Activated CD4-positive, alpha-beta memory T cell treated with anti-CD3 and anti-CD28 coated beads for 36 hours (primary cell): ENCODE measurements at places on chromosomes 2 and 18.

DNA sequence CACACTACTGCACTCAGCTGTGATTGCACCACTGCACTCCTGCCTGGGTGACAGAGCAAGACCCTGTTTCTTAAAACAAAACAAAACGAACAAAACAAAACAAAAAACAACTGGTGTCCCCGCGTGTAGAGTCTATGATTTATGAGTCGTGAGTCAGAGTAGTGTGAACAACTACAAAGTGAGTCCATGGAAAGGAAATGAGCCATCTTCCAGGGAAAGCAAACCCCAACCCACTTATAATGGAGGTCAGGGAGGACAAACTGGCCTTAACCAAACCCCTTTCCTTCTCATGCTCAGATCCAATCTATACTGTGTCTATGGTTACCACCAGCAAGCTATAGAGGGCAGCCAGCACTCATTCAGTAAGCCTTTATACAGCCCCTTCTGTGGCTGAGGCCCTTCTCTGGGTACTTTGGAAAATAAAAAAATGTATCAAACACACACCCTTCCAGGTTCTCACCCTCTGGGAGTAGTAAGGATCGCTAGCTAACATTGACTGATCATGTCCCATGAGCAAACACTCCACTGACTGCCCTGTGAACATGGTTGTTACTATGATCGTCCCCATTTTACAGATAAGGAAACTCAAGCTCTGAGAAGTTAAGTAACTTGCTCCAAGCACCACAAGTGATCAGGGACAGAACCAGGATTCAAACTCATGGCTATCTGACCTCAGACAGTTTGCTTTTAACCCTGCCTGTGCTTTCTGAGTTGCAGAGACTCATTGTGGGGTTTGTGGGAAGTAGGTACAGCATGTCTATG is 24.7 kb upstream of the COLEC12 start:
- peaks cover 13% of the 10 kb centered on the region for H3K27me3 ChIP-seq
- no peaks in the 10 kb centered on the region for H3K4me1 ChIP-seq
- H3K4me3 ChIP-seq: no peak overlapping the region
- no peak for DNase-seq
- H3K27ac ChIP-seq: no peak overlapping the region

DNA sequence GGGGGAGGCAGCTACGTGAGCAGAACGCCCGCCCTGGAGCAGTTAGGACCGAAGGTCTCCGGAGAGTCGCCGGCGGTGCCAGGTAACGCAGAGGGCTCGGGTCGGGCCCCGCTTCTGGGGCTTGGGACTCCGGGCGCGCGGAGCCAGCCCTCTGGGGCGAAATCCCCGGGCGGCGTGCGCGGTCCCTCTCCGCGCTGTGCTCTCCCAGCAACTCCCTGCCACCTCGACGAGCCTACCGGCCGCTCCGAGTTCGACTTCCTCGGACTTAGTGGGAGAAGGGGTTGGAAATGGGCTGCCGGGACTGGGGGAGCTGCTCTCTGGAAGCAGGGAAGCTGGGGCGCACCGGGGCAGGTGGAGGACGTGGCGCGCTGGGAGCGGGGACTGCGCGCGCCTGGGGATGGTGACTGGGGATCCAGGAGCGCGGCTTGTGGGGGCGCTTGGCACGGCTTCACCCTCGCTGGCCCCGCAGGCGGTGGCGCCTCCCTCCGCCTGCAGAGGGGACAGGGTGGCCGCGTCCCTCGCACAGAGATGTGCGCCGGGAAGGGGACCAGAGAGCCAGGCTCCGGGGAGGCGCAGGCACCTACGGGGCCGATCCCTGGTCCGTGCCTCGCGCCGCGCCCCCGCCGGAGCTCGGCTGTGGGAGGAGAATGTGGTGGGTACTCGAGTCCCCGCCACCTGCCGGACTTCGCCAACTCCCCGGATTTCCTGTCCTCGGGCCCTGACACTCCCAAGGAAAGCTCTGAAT is 688 bp downstream of the CDH20 start:
- no peaks in the 10 kb centered on the region for H3K4me1 ChIP-seq
- DNase-seq: no peak
- H3K27ac ChIP-seq: no peak overlapping the region
- no peak overlapping the region for H3K4me3 ChIP-seq

GRCh38 chr2:97967216-97967592 is 28.5 kb downstream of the TMEM131 start:
- no peaks in the 10 kb centered on the region for H3K36me3 ChIP-seq
- peaks cover 71% of the 10 kb centered on the region for H3K4me1 ChIP-seq
- no peak overlapping the region for H3K4me3 ChIP-seq
- no peaks in the 10 kb centered on the region for H3K27me3 ChIP-seq
- no peak for DNase-seq
- no peak overlapping the region for H3K27ac ChIP-seq

DNA sequence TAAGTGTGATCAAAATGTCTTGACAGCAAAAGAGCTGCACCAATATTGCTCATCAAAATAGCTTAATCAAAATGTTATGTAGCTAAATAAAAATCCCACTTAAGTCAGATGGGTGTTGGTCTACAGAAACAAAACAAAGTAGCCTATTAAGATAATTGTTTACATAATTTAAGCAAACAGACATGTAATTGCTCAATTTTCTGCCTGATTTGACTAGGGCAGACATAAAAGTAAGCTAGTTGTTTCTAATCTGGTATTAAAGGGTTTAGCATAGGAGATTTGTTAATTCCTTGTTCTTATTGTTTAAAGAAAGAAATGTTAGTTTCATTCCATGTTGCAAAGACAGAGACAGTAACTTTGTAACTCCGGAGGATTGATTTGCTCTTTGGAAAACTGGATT is 11.5 kb upstream of the FEZ2 start:
- H3K4me3 ChIP-seq: no peak overlapping the region
- no peaks in the 10 kb centered on the region for H3K36me3 ChIP-seq
- no peak for DNase-seq
- H3K27ac ChIP-seq: no peak overlapping the region

DNA sequence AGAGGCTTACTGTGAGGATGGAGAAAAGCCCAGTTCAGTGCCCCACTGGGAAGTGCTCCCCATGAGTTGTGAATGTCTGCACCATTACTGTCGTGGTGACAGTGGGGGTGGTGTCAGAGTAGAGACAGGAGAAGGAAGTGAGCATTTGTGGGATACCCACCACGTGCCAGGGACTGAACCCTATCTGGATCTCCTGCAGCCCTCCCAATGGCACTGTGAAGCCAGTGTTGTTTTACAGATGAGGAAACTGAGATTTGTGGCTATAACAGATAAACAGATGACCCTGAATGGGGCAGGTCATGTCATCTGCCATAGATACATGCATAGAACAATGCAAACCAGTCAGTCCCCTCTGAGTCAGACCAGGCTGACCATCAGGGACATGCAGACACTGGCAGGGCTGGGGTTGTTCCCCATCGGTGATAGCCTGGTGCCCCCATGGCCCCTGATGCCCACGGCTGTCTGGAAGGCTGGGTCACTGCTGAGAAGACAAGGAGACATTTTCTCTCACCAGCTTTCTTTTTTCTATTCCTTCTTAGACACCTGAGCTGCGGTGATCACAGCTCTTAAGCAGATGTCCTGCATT is 60.8 kb downstream of the EMILIN2 start:
- H3K4me1 ChIP-seq: peaks cover 15% of the 10 kb centered on the region
- H3K27ac ChIP-seq: peak overlapping the region; percentile 60
- H3K4me3 ChIP-seq: peak overlapping the region; percentile 83
- peaks cover 9% of the 10 kb centered on the region for H3K36me3 ChIP-seq

DNA sequence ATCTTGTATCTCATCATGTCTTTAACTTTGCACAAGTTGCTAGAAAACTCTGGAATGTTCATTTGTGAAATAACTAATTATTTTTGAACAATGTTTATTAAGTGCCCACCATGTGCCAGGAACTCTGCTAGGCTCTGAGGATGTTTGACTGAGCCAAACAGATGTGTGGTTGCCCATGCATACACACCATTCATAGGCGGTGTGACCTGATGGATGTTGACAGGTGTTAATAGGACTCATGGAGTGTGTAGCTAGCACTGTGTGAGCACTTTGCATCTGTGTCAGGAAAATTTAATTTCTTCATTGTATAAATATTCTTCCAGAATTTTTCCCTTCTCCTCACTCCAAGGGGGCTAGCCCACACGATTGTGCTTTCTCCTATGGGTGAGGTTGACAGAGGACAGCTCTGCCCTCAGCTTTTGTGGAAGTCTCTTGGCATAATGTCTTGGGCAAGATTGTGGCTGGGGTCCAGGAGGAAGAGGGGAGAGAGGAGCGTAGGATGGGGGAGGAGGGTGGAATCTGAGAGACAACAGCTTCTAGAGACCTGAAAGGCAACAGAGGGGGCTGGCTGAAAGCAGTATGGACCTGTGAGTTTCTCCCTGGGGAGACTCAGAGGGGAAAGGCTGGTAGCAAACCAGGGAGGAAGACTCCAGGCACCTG is 214.6 kb upstream of the CXCR4 start:
- no peak for DNase-seq
- peaks cover 1% of the 10 kb centered on the region for H3K36me3 ChIP-seq
- H3K27ac ChIP-seq: no peak overlapping the region
- no peaks in the 10 kb centered on the region for H3K27me3 ChIP-seq
- peaks cover 22% of the 10 kb centered on the region for H3K4me1 ChIP-seq

DNA sequence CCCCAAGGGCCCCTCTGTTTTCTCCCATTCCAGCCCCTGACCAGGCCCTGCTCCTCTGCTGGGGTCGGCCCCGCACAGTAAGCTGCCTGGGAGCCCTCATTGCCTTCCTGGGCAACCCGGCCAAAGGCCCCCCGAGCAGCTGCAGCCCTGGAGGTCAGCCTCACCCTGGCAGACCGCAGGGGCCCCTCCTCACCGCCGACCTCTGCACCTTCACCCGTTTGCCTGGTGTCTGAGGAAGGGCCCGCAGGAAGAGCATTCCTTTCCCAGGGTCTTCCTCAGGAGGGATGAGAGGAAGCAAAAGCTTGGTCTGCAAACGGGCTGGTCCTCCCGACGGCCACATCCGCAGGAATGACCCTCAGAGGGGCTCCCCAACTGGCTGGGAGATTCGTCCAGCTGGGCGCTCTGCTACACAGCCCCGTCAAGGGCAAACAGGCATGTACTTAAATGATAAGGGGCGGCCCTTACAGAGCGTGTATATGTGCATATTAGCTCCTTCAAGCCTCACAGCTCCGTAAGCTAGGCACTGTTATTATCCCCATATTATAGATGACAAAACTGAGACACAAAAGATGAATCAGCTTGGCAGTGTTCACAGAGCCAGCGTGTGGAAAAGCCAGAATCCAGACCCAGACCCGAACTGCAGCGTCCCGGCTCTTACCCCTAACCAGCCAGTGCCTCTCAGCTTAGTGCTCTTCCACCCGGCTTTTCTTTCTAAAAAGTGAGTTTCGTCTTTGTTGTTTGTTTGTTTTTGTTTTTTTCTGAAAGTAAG is 52.8 kb downstream of the SLC4A1AP start:
- peak overlapping the region; percentile 25 for H3K4me3 ChIP-seq
- H3K4me1 ChIP-seq: peaks cover 45% of the 10 kb centered on the region
- H3K27ac ChIP-seq: no peak overlapping the region
- DNase-seq: no peak

GRCh38 chr2:237694415-237695194 is 67.2 kb downstream of the LRRFIP1 start:
- peak overlapping the region; percentile 98 for H3K4me3 ChIP-seq
- H3K36me3 ChIP-seq: peaks cover 19% of the 10 kb centered on the region
- peak; percentile 65 for DNase-seq
- peak overlapping the region; percentile 99 for H3K27ac ChIP-seq
- H3K27me3 ChIP-seq: no peaks in the 10 kb centered on the region

- DNase-seq: no peak
- no peaks in the 10 kb centered on the region for H3K27me3 ChIP-seq
- H3K4me1 ChIP-seq: peaks cover 39% of the 10 kb centered on the region
Observed at GRCh38 chr2:64021578-64021977, 2.4 kb upstream of the VPS54 start.

DNA sequence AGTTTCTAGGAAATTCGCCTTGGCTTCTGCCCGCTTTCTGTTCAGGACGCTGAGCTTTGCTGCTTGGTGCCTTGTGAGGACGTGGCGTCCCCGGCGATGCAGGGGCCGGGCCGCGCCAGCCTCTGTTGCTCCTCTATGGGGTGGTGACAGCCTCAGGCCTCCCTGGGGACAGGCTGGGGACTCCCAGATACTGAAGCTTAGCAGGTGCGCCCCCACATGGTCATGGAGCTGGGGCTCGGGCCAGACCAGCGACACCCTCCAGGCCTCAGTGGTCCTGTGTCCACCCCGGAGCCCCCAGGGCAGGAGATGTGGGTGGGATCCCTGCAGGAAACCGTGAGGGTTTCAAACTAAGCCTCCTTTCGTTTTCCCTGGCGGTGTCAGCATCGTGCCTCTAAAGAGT is 29.2 kb downstream of the KCNG2 start:
- H3K27ac ChIP-seq: no peak overlapping the region
- H3K27me3 ChIP-seq: no peaks in the 10 kb centered on the region
- no peaks in the 10 kb centered on the region for H3K4me1 ChIP-seq
- no peak overlapping the region for H3K4me3 ChIP-seq
- DNase-seq: no peak
- H3K36me3 ChIP-seq: no peaks in the 10 kb centered on the region

DNA sequence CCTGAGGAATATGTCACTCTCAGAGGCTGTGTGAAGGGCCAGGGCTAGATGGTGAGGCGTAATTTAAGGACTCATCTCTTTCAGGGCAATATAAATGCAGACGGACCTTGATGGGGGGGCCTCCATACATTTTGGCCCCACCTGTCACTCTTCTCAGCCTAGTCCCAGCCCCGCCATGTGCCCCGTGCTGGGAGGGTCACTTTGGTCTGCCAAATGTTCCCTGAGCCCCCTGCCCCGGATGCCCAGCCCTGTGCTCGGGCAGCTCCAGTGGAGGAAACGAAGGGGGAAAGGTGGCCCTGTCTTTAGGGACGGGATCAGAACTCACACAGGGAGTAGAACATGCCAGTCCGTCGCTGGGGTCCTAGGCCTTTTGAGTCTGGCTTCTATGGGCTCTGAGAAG is 168.6 kb downstream of the KLHL29 start:
- no peaks in the 10 kb centered on the region for H3K4me1 ChIP-seq
- DNase-seq: no peak
- no peaks in the 10 kb centered on the region for H3K27me3 ChIP-seq
- H3K27ac ChIP-seq: no peak overlapping the region
- no peaks in the 10 kb centered on the region for H3K36me3 ChIP-seq
